ENCODE measurements at places on chromosomes 5 and 9. TPM values are rescaled to one million over a fixed set of nuclear protein-coding genes. Genes with fewer than 3 reads are reported as not detected.

- DNase-seq: no peak
Observed at GRCh38 chr5:132100672-132101261, 27.2 kb downstream of the CSF2 start.

DNA sequence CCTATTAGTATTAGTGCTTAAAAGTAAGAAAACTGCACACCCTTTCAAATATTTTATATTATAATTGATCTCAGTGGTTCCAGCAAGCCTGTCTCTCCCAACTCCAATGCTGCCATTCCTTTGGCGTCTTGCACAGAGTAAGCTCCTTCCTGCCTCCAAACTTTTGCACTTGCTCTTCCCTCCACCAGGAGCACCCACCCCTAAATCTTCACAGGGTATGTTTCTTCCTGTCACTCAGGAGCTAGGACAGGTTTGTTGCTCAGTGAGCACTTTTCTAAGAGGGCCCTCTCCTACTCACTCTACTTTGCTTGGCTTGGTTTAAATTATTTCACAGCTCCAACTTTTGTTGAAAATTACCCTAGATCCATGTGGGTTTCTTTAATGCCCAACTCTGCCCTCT lies 189.1 kb upstream of the ADRA1B start:
- no peak for DNase-seq

- DNase-seq: no peak
Observed at GRCh38 chr5:54705994-54706653, 188.6 kb downstream of the SNX18 start.

The IRX1 gene
- total RNA-seq: 5.4 TPM

GRCh38 chr5:53403291-53403690 lies 77.1 kb upstream of the FST start:
- DNase-seq: no peak

DNA sequence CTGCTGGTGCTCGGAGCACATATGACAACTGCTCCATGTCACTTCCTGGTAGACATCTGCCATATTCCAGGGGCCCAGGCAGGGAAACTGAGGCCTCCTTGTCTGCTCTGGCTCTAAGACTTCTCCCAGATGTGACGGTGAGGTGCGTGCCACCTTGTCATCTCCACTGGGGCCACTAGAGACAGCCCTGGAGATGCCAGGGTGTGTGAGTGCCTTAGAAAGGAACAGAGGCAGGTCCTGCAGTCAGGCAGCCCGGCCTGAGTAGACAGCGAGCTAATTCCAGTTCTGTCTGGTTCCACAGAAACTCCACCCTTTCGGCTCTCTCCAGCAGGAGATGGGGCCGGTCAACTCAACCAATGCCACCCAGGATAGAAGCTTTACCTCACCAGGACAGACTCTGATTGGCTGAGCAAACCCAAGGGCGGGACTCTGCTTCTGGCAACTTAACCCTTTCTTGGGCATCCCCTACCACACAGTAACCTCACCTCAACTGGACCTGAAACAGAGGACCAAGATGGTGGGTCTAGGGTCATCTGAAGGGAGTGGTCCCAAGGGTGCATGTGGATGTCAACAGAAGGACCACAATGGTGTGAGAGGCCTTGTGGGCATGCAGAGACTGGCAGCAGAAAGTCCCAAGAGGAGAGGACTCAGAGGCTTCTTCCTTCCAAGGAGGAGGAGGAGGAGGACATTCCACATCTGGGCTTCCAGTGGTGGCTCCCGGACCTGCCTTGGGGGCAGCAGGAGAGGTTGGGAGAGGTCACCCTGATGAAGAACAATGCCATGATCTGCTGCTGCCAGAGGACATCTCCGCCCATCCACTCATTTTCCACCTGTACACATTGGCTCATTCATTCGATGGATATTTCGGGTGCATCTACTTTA lies 77.7 kb downstream of the RGS3 start:
- DNase-seq: no peak

GRCh38 chr9:112013266-112013665 lies 116.7 kb downstream of the UGCG start:
- no peak for DNase-seq

- DNase-seq: peak; percentile 78
Observed at GRCh38 chr9:89603767-89604665, 796 bp upstream of the GADD45G start.

GRCh38 chr5:109718216-109718615 lies 28.5 kb downstream of the MAN2A1 start:
- no peak for DNase-seq

The TSPAN17 gene
- 16.2 TPM for total RNA-seq

GRCh38 chr9:135228983-135229625 lies 141.6 kb downstream of the OLFM1 start:
- peak; percentile 56 for DNase-seq

DNA sequence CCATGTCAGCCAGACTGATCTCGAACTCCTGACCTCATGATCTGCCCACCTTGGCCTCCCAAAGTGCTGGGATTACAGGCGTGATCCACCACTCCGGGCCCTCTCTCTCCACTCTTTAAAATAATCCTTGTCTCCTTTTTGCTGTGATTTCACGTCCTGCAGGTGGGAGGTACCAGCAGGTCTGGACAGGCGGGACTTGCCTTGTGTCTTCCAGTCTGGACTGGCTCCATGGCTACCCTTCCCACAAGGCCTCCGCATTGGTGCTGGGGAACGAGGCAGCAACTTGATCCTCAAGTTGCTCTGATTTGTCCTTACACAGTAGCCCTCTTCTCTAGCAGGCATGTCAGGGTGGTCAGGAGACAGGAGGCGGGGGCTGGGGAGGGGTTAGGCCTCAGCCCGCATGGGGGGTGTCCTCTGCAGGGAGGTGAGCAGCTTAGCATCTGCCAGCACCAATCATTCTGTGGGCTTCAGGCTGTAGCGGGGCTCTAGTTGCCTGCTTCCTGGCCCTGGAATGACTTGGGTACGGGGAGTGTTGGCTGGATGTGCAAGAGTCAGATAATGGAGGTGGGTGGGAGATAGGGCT lies 54.3 kb downstream of the TENT4A start:
- no peak for DNase-seq

DNA sequence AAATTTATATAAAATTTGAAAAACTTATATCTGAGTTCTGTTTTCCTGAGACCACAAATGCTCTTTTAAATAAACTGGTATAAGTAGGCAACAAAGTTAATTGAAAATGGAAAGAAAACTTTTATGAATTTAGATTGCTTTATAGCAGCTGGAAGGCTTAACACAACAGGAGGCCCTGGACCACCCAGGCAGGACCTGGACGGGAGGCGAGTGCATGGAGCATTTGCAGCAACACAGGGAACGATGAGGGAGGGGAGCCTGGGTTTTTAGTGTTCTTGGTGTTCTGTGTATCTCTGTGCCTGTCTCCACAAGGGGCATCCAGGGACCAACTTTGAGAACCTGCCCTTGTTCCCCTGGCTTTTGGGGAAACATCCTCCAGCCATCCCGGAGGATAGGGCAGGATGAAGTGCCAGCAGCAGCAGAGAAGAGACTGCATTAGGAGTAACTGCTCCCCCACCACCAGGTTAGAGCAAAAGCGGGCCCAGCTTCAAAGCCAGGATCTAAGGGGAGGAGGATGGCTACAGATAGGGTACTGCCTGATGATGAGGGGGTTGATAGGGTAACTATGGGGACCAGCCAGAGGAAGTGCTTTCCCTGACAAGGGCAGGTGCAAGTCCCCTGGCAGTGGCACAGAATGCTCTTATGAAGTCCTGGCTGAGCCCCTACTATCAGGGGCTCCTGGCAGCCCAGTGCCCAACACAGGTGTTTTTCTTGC lies 6.7 kb upstream of the SPATA31E1 start:
- no peak for DNase-seq

The TGFBR1 gene
- total RNA-seq: 14.5 TPM

DNA sequence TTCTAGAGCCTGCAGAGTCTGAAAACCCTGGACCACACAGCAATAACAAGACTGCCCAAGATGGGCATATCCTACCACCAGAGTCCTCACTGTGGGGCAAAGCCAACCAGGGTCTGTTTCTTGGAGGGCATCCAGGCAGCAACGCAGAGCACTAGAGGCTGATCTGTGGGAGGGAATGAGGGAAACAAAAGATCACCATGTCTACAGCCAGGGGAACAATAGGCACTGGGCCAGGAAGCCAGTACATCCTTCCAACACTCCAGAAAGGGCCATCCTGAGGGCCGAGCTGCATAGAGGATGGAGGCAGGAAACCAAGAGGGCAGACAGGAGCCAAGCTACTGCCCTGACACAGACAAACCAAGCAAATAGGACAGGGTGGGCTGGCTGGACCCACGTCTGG lies 416.1 kb upstream of the IRX4 start:
- no peak for DNase-seq

DNA sequence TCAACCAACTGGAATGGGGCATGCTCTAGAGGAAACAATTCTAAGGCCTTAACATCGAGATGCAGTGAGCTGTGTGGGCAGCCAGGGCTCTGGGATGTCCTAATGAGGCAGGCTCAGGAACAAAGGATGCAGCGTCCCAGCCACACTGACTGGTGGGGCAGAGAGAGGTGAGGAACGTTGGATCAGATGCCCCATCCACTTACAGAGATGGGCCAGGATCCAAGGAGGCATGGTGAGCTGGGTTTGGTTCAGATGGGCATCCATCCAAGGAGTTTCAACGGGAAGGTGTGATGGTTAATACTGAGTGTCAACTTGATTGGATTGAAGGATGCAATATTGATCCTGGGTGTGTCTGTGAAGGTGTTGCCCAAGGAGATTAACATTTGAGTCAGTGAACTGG lies 15.5 kb upstream of the MARCHF6 start:
- DNase-seq: no peak

The CCDC192 gene
- 0.70 TPM for total RNA-seq

The PCDHA4 gene
- 0.48 TPM for total RNA-seq

- no peak for DNase-seq
Observed at GRCh38 chr9:37104183-37104889, 16.0 kb upstream of the ZCCHC7 start.

The GMCL2 gene
- total RNA-seq: not detected

DNA sequence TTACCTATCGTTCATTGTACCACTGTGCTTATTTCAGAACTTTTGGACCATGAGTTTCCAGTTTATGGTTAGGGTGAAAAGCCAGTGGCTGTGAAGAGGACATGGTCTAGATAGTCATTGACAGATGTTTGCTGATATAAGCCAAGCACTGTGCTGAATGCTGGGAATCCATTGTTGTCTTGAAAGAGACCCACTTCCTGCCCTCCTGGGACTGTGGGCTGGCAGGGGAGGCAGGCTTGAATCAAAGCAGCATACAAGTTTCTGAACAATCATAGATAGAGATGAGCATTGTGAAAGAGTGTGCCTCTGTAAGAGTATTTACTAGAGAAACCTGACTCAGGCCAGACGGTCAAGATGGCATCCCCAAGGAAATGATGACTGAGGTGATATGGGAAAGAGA lies 73.4 kb downstream of the NMUR2 start:
- DNase-seq: no peak

The C9orf50 gene
- not detected for total RNA-seq

The GABRA6 gene
- not detected for total RNA-seq

The GABRA1 gene
- total RNA-seq: not detected

DNA sequence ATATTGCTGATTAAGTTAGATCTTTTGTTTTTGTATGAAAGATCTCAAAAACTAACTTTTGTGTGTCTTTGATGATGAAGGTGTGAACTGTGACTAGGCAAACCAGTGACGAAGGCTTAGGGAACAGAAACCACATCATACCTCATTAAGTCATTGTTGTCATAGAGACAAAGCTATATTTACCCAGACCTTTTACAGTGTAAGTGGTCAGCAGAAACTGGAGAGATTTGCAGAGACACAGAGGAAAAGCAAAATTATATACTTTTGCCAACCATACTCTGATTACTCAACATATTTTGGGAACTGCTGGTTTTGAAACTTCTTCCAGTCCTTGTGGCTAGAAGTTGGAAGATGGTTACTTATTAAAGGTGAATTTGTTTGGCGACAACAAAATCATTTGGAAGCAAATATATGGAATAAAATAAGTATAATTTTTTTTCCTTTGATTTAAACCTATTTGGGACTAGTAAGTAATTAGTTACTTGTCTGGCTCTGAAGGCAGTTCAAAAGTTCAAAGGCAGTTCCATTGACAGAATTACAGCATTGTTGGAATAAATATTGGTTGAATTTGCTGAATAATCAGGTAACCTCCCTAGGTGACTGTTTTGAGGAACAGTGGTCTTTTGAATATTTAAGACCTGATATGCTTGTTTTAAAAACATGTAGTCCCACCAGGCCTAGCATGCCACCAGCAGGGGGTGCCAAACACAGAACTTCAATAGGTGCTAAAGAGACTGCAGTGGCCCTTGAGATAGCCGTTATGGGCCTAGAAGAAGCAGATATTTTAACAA lies 103.8 kb downstream of the RPS23 start:
- no peak for DNase-seq

The IDNK gene
- 5.9 TPM for total RNA-seq

All from suprapubic skin (tissue), 4 donors.